ENCODE measurements at places on chromosomes 1 and 21.
A peak's percentile ranks its signal among the peaks of the same experiment; 100 is the strongest.

GRCh38 chr1:45982359-45982758 lies 150.1 kb downstream of the PIK3R3 start:
- no peak for DNase-seq

DNA sequence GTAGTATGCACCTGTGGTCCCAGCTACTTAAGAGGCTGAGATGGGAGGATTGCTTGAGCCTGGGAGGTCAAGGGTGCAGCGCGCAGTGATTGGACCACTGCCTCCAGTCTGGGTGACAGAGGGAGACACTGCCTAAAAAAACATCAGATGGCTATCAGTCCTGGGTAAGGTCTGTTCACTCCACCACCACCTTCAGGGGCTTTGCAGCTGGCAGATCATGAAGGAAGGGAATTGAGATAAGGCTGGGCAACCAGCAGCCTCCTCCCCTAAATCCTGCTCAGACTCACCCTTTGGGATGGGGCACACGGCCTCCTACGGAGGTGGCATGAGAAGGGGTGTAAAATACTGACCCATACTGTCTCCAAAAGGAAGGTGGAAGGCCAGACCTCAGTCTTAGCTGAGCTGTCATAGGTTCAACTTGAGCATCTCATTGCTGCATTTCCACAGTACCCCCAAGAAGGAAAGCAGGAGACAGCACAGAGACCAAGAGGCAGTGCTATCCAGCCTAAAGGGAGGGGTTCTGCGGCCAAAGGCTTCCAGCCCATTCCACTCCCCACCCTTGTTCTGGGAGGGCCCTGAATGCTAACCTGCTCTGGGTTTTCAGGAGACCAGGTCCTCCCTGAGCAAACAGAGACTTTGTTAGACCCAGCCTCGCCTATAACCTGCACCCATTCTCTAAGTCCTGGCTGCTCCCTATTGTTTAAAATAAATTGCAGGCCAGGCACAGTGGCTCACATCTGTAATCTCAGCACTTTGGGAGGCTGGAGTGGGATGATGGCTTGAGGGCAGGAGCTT lies 13.7 kb downstream of the SLC45A3 start:
- no peak for DNase-seq

GRCh38 chr1:36156329-36157114 lies 562 bp downstream of the MAP7D1 start:
- DNase-seq, result peak; percentile 65

- DNase-seq, result no peak
These were observed 125.9 kb downstream of the CLIC6 start for GRCh38 chr21:34794686-34795085.

- peak; percentile 28 for DNase-seq
These were observed 86.2 kb upstream of the ZBTB18 start for GRCh38 chr1:243964915-243965314.

GRCh38 chr1:235313262-235313661 lies 14.7 kb downstream of the ARID4B start:
- no peak for DNase-seq

GRCh38 chr1:25246600-25247023 lies 642 bp downstream of the RSRP1 start:
- DNase-seq, result peak; percentile 50

GRCh38 chr21:43930848-43931375 lies 65.9 kb downstream of the AGPAT3 start:
- no peak for DNase-seq

- no peak for DNase-seq
These were observed 7.2 kb upstream of the PIGC start for GRCh38 chr1:172451002-172451443.

All from SJSA1 (cell line).